ENCODE measurements at places on chromosomes 7 and 10.

DNA sequence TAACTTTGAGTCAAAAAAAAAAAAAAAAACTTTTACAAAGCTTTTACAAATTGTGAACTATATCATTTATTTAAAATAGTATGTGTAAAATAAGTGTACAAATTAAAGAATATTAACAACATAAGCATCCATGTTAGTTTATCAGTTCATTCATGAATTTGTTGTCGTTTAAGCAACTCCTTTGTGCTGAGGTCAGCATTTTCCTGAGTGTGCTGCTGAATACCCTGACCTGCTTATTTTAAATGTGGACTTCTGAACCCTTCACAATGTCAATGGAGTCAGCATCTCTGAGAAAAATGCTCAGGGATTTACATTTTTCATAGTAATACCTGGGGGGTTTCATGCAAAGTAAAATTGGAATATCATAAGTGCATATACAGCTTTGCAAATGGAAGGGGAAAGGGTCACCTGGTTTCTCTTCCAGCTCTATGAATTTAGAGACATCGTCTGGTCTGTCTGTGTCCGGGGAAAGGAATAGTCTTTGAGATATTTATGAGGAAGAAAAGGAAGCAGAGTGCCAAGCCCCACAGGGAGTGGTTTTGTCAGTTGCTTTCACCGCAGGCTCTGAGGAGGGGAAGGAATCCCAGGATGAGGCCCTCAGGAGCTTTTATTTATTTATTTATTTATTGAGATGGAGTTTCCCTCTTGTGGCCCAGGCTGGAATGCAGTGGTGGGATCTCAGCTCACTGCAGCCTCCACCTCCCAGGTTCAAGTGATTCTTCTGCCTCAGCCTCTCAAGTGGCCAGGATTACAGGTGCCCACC is 125.5 kb upstream of the SVIL start:
- no peak for DNase-seq

DNA sequence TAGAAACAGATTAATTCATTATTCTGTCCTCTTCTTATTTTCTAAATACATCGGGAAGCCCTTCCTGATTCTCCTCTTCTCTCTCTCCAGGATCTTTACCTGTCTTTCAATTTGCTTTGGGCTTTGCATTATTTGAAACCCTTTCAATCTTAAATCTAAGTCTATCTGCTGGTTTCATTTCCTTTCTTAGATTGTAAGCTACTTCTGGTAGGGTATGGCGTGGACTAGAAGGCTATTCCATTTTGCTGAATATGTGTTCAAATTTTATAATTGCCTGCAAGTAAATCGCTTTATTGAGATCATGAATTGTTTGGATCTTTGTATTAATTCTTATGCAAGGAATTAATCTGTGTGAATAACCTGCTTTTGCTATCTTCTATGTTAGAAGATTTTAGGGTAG is 11.1 kb downstream of the STAM start:
- DNase-seq: no peak

GRCh38 chr10:11631890-11632587 is 20.6 kb upstream of the USP6NL start:
- no peak for DNase-seq

GRCh38 chr10:59907537-59907917 is 1.2 kb upstream of the CCDC6 start:
- DNase-seq: no peak

GRCh38 chr7:30740417-30741181 is 11.3 kb upstream of the INMT start:
- peak; percentile 96 for DNase-seq

- DNase-seq: no peak
These were observed 7.1 kb downstream of the HECW1 start for GRCh38 chr7:43119371-43120075.

DNA sequence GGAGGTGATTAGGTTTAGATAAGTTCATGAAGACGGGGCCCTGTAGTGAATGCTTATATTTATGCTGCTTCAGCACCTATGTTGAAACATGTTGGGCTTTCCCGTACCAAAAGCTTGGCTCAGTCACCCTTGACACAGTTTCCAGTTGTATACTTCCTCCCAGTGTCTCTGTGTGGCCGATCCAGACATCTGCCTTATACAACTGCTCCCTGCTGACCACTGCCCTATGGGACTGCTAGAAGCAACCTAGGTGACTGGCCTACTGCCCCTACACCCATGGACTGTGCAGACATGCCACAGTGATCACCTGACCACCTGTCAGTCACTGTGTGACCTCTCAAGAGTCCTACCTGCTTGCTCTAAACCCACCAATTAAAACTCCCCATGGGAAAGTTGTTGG is 22.6 kb upstream of the TSPAN13 start:
- no peak for DNase-seq

- no peak for DNase-seq
These were observed 7.6 kb upstream of the UNC5B start for GRCh38 chr10:71204746-71205145.

DNA sequence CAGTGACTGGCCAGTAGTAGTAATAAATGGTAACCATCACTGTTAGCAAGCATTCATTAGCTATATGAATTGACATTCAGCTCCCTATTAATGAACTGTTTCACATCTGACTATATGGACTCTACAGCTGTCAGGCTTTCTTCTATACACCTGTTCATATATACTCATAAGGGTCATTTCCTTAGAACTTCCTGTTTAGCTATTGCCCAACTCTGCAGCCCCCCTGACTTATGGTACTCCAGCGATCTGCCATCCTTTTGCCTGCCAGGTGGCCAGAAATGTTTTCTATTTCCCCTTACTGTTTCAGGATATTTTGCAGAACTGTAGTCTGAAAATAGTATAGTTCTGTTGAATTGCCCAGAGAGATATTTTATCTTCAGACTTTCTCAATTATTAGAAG is 56.6 kb downstream of the TASOR2 start:
- no peak for DNase-seq

DNA sequence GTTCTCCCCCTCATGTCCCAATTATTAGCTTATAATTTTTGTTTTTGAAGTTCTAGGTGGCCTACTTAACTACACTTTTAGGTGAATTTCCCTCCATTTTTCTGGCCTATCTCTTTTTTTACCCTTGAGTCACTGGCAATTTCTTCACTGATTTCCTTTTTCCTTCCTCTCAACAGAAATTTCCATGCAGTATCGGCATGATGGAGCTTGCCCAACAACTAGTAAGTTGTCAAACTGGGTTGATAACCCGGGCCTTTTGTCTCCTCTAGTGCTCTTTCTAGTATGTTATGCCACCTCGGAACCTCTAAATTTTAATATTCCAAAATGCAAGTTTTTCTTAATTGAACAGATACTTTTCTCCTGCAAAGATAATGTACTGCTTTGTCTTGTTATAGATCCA is 147.1 kb downstream of the MLLT10 start:
- DNase-seq: no peak

DNA sequence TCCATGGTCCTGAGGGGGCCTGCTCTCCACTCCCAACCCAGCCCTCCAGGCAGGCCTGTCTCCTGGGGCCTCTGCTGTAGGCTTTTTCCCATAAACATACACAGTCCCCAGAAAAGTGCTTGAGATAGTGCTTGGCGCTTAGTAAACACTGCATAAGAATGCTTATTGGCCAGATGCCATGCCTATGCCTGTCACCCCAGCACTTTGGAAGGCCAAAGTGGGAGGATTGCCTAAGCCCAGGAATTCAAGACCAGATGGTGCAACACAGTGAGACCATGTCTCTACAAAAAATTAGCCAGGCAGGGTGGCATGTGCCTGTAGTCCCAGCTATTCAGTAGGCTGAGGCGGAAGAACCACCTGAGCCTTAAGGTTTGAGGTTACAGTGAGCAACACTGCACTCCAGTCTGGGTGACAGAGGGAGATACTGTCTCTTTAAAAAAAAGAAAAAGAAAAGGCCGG is 24.6 kb upstream of the ASL start:
- DNase-seq: no peak

DNA sequence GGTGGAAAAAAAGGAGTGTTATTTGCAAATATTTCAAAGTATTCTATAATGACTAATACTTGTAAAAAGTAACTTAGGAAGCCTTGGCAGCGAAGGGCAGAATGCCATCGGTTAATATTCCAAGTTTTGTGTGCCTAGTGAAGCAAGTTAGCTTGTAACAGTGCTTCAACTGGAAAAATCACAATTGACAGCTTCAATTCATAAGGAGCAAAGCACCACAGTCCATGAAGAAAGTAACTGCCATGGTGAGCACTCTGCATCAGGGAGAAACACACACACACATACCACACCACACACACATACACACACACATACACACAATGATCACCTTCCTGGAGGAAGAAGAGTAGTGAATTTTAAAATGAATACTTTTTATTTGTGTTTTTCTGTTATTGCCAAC is 298.3 kb downstream of the CNTNAP2 start:
- DNase-seq: no peak

DNA sequence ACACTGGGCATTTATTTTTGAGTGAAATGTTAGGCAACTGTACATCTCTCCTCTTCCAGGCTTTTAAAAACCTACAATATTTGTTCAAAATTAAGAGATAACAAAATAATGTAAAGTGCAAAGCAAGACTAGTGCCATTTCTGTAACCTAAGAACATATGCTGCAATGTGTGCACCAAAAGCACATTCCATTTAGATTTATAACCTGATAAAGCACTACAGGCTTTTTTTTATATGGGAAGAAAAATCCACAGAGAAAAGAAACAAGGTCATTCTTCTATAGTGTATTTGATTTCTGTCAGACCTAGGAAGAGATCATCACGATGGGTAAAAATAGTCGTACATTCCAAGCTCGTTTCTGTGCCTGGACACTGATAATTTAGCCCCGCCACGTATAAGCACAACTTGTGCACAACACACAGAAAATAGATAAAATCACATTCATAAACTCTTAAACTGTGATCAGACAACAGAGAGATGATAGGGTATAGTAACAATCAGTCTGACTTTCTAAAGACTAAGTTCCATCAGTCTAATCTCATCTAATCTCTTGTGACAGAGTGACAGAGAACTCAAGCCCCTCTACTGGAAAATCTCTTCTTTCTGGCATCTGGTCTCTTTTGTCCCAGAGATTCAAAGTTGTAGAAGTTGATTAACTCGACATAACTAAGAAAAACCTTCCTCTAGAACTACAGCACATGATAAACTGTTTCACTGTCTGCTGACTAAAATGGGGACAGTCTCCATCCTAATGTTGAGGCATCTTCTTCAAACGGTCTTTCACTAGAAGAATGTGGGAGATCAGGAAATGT is 6.7 kb downstream of the LAMB1 start:
- DNase-seq: no peak

DNA sequence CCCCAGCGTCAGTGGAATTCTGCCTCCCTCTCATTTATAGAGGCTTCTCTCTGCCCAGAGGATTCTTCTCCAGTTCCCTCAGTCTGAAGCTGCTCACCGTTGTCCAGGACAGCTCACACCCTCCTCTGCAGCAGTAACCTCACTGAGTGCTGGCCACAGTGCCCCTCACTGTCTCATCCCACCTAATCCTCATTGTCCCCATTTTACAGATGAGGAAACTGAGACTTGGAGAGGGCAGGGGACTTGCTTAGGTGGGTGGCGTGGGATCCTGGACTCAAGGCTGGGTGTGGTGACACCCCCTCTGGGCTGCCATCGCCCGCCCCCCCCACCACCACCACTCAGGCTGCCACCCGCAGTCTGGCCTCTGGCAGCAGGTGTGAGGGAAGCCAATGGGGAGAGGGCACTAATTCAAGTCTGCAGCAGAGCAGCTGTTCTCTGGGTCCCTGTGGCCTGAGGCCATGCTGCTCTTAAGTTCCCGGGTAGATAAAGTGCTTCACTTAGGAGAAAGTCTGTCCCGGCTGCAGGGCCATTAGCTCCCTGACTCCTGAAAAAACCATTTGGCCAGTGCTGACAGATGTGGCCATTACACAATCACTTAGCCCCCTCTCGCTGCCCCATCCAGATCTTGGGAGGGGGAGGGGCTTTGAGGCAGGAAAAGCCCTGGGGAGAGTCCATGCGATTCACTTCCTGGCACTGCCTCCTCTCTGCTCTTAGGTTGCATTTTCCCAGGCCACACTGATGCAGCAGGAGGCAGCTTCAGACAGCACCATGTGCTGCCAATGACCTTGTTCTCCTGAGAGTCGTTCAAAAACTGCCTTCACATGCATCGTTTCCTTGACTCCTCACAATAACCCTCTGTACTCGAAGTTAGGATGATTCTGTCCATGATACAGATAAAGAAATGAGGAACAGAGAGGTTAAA is 36.3 kb downstream of the DRGX start:
- no peak for DNase-seq

- no peak for DNase-seq
These were observed 235.4 kb downstream of the TRIL start for GRCh38 chr7:28722684-28723083.

DNA sequence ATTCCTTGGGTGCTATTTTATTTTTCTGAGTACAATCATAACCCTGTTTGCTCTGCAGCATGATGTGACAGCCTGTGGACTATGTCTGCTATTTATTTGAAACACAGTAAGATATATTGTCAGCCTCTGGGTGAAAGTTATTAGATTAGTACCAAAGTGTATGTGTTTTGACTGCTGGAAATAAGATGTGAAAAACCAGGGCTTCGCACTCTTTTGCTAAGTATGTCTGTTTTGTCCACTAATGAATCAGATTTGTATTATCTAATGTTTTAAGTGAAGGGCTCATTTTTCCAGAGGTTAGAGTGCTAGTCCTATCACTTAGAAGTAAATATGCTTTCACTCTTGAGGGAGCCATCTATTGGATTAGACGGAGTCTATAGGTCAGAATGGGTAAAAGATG is 569.8 kb upstream of the FZD8 start:
- no peak for DNase-seq

GRCh38 chr10:83677795-83678194 is 461.5 kb upstream of the GHITM start:
- no peak for DNase-seq

DNA sequence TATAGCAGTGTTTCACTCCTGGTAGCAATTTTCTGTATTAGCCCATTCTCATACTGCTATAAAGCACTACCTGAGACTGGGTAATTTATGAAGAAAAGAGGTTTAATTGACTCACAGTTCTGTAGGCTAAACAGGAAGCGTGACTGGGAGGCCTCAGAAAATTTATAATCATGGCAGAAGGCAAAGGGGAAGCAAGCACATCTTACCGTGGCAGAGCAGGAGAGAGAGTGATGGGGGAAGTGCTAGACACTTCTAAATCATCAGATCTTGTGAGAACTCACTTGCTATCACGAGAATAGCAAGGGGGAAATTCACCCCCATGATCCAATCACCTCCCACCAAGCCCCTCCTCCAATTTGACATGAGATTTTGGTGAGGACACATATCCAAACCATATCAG is 131.6 kb upstream of the EFCAB10 start:
- no peak for DNase-seq

DNA sequence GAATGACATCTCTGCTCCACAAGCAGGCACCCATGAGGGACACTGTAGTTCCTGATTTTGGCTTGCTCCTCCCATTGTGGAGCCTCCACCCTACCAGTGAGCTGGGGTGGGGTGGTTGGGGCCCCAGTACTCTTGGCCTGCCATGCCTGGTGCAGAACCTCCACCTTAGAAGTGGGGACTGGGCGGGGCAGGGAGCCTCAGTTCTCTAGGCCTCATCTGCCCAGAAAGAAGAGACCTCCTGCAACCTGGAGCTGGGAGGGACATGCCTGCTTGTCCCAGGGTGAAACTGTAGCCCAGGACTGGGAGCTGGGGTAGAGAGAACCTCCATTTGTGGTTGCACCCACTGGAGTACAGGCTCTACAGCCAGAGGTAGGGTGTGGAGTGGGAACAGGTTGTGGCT is 14.4 kb downstream of the RAMP3 start:
- no peak for DNase-seq

- DNase-seq: no peak
These were observed 574.6 kb downstream of the GRID1 start for GRCh38 chr10:85791818-85792532.

- DNase-seq: no peak
These were observed 2.1 kb downstream of the FKBP6 start for GRCh38 chr7:73329861-73330581.

GRCh38 chr10:32959006-32959920 is 1.2 kb upstream of the ITGB1 start:
- no peak for DNase-seq

Data from HuH-7 (cell line).